ENCODE measurements at places on chromosomes 12 and 14.
A peak's percentile ranks its signal among the peaks of the same experiment; 100 is the strongest.

DNA sequence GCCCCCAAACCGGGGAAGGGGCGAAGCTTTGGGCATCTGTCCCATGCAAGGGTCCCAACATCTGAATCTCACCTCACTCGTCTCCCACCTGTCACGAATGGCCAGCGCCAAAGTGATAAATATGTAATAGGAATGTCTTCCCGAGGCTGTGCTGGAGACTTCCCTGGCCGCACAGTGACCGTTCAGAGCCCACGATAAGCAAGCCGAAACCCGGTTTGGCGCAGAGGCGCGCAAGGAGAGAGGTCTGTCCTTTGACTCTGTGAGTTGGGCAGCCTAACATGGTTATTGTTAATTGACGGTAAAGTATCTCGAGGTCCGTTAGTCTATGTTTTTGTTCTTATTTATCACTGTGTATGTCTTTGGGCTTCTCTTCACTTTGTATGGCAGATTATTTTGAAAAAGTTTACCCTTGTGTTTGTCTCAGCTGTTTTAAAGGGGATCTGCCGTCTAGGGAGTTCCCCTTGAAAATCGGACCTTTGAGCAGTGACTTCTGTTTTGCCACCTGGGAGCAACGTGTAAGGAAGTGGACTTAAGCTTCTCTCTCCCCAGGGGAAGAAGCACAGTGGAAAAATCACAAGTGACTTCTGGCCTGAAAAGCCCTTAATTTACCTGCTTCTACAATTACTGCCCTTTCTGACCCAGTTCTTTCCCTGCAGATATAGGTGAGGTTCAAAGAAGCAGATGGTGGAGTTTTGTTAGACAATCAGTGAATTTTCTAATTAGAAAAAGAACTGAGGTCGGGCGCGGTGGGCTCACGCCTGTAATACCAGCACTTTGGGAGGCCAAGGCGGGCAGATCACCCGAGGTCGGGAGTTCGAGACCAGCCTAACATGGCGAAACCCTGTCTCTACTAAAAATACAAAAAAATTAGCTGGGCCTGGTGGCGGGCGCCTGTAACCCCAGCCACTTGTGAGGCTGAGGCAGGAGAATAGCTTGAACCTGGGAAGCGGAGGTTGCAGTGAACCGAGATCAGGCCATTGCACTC, 1.1 kb upstream of the TM9SF1 start:
- DNase-seq: peak; percentile 16

DNA sequence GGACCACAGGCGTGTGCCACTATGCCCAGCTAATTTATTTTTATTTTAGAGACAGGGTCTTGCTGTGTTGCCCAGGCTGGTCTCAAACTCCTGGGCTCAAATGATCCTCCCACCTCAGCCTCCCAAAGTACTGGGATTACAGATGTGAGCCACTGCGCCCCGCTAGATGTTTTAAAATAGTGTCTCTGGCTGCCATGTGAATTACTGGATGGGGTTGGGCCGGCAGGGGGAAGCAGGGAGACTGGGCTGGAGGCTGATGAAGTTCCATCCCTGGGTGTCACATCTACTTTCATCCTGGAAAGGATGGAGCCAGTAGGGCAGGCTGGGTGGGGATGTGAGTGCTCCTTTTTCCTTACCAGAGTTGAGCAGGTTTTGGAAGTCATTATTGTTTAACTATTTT, 46.1 kb downstream of the DNAH10 start:
- no peak for DNase-seq

GRCh38 chr12:111056618-111057521, 136.5 kb upstream of the MYL2 start:
- DNase-seq: no peak

- no peak for DNase-seq
Measured at GRCh38 chr12:89327486-89328094, 24.7 kb downstream of the DUSP6 start.

GRCh38 chr14:91890291-91890749, 23.0 kb upstream of the TC2N start:
- no peak for DNase-seq

GRCh38 chr14:24988760-24989159, 61.2 kb downstream of the STXBP6 start:
- DNase-seq: no peak

- no peak for DNase-seq
Measured at GRCh38 chr12:132402831-132403416, 73.5 kb upstream of the GALNT9 start.

DNA sequence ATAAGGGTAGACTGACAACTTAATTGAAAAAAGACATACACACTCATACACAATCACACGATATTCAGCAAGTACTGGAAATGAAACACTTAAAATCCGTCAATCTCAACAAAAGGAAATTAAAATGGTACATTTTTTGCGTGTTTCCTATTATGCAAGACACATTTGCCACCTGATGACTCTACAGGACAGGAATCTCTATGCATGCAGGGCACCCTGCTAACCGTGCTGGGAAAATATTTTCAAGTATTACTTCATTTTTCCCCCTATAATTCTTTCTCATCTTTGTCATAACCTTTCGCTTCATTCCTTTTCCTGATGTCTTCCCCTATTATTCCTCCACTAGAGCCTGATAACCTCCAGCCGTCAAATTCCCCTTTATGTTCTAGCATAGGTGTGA, 150.2 kb downstream of the TMEM132D start:
- no peak for DNase-seq

- no peak for DNase-seq
Measured at GRCh38 chr14:91722386-91722785, 9.5 kb downstream of the CATSPERB start.

DNA sequence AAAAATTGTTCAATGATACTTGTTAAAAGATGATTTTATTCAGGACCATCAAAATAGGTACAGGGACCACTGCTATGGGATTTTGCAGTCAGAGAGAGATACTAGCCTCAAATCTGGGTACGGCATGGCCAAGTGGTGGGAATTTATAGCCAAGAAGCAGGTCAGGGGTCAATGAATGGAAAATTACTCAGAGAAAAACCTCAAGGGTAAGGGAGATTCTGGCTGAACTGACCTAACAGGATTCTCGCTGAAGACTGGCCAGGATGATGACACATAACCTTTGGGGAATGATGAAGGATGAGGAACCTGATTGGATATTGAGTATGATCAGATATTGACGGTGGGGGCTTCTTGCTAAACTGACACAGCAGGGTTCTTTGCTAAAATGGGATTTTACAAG, 32.7 kb downstream of the DEPDC4 start:
- DNase-seq: no peak

DNA sequence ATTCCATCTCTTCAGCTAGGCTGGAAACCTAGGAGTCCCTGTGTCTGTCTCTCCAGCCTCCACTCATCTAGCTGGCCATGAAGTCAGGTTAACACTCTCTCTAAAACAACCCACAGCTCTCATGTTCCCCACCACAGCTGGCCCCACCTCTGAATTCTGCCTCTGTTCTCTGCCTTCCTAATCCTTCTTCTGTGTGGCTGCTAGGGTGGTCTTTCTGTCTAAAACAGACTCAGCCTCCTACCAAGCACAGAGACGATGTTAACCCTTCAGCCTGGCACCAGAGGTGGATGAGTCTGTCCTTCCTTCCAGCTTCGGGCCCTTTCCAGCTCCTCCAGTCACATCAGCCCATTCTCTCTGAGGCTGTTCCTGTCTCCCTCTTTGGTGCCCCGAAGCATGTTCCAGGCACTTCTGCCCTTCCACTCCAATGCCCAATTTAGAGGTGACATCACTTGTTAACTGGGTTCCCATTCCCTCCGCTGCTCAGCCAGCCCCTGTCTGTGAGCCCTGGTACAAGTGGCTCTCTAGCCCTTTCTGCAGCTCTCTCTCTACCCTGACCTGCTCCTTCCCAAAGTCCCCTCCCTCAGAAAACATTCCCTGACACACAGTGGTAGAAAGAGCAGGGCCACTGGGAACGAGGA, 9.1 kb downstream of the FIGNL2 start:
- DNase-seq: no peak

- no peak for DNase-seq
Measured at GRCh38 chr12:99686142-99686541, 38.6 kb downstream of the GARIN6 start.

DNA sequence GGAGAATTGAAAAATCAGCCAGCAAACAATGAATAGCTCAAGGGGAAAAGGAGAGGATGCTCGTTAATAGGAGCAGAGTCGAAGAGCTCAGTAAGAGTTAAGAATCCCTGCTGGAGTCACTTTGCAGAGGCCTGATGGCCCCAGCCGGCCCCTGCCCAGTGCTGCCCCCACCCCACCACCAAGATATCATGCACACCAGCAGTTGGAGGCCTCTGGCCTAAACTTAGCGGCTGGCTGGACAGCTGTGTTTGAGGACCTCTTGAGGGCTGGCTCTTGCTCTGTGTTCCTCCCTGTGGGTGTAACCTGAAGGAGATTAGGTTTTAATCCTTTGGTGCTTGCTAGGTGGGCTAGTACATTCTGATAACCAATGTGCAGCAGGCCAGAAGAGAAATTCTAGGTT, 142.0 kb downstream of the PLXNC1 start:
- DNase-seq: no peak

DNA sequence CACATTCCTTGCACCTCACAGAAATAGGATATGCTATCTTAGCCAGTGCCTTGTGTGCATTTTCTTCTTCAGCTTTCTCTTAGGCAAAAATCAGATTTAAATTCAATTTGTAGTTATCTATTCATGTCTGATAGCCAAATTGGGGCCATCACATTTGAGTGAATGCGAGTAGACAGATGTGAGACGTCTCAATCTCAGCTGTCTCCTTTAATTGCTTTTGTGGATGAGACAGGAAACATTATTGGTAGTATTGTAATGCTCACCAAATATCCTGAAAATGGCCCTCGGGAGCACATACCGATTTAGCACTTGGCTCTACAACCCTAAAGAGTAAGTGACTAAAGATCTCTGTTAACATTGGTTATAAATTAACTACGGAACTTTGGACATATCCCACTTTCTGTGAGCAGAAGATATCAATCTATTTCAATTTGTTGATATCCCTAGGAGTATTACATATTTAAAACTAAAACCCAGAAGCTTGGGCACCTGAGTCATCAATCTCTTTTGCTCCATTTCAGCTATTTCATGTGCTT, 1012.5 kb upstream of the TMEM132C start:
- no peak for DNase-seq

DNA sequence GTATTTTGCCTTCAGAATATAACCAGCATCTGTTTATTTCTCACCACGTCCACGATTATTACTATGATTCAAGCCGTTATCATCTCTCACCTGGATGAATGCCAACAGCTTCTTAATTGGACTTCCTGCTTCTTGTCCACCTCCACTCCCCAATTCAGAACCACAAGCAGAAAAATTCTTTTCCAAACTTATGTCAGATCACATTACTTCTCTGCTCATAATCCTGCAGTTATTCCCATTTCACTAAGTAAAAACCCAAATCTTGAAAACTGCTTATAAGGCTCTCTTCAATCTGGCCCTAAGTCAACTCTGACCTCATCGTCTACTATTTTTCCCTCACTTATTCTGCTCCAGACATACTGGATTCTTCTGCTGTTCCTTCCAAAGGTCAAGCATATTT, 2.0 kb downstream of the CRY1 start:
- peak; percentile 79 for DNase-seq

- no peak for DNase-seq
Measured at GRCh38 chr14:100965296-100965695, 61.8 kb upstream of the RTL1 start.

GRCh38 chr14:90669731-90670130, 146.5 kb downstream of the TTC7B start:
- no peak for DNase-seq

DNA sequence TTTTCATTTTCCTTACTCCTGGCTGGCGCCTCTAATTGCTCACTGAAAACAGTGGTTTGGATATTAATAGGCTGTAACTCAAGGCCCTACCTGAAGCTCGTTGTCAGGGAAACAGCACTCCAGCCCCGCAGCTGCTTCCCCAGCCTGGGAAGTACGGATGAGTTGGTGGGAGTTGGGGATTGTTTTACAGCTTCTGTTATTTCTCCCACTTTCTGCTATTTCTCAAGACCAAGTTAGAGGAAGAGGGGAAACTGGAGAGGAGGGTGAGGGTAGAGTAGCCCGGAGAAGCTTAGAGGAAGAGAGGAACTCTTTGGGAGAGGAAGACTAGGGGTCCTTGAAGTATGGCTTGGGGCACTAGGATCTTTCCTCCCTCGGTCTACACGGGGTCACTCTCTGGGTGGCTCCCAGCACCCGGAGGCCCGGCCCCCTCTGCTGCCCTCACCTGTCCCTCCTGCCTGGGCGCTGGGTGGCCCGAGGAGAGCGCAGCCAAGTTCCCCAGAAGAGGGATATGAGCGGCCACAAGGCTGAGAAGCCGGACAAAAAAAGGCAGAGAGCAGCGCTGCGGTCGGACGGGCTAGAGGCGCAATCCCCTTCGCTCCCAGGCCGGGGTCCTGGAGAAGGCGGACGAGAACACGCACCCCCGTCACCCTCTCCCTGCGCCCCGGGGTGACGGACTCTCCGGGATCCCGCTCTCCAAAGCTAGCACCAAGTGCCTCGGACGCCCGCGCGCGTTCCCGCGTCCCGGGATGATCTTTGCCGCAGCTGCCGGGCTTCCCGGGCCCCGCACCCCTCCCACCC, 671 bp downstream of the SPTB start:
- no peak for DNase-seq

DNA sequence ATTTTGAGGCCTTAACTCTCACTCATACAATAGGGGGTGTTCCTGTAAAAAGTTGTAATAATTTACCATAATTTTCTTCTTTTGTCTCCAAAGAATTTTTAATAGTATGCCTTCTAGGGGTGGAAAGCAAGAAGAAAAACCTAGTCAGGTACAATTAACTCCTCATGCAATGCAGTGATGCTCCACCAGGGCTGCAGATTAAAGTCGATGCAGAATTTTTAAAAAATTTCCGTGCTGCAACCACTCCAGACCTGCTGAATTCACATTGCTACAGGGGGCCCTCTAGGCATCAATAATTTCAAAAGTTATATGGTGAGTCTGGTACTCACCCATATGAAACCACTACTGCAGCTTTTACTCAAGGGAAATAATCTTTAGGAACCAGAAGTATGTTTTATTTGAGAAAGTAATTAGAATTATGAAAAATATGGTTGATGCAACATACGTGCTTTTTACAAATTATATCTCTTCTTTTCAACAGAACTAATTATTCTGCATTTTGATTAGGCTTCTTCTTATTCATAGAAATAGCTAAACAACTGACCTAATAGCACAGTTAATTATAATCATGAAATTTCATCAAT, 353.2 kb downstream of the BCAT1 start:
- DNase-seq: no peak

DNA sequence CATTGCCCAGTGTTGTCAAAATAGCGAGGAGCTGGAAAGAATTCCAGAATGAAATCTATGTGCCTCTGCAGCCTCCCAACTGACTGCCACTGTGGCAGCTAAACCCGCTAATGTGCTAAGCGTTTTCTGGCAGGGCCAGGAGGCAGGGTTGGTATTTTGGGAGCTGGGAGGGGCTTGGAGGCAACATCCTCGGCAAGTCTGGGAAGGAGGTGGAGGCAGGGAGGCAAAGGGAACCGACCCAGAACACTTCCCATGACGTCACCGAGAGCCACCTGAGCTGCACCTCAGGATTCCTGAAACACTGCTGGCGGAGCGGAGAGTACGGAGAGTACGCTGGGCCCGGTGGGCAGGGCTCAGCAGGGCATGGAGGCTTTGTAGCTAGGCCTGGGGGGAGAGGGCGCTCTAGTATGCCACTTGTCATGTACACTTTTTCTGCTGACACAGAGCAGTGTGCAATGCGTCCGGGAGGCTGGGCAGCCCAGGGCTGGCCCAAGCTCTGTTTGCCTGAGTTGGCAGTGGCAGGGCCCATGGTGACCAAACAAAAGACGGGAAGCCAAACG, 81.5 kb downstream of the DPF3 start:
- no peak for DNase-seq
